H7 (cell line): ENCODE measurements at places on chromosomes 11 and 22.

DNA sequence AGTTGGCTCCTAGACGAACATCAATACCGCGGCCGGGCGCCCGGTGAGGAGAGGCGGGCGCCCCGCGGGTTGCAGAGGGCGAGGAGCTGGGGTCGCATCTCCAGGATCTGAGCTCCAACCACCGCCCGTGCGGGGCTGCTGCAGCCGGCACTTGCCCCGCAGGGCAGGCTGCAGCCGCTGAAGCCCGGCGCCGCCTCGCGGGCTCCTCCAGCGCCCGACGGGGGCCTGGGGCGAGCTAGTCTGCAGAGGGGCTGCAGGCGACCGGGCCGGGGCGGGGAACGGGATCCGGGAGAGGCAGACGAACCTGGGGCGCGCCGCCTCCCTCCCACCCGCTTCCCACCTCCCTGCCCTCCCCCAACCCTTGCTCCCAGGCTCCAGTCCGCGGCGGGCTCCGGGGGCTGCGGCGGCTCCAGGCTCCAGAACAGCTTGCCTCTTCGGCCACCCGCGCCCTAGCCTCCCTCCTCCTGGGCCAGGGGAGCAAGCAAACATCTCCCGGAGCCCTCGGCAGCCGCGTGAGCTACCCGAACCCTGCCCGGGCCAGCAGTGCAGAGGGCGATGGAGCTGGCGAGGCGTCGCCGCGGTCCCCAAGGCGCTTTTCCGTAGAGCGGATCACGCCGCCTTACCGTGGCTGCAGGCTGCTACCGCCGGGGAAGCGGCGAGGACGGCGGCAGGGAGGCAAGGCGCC is 802 bp downstream of the TENM4 start:
- peak; percentile 82 for DNase-seq

DNA sequence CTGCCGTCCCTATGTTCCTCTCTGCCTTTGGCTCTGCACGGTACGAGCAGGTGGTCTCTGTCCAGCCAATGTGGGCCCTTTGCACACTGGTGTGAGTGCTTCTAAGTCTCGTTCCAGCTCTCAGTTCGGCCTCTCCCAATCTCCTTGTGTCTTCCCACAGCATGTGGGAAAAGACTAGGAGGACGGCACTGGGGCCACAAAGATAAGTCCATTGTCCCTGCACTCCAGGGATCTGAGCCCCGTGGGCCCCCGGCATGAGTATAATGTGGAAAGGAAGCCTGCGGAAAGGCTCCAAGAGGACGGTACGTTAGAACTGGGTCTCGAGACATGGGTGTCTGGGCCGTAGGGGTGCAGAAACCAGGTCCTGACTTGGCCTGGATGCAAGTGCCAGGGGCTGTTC is 16.4 kb downstream of the MYEOV start:
- no peak for DNase-seq

- DNase-seq, result no peak
These were observed 38.4 kb downstream of the ZC3H12C start for GRCh38 chr11:110131386-110132123.

DNA sequence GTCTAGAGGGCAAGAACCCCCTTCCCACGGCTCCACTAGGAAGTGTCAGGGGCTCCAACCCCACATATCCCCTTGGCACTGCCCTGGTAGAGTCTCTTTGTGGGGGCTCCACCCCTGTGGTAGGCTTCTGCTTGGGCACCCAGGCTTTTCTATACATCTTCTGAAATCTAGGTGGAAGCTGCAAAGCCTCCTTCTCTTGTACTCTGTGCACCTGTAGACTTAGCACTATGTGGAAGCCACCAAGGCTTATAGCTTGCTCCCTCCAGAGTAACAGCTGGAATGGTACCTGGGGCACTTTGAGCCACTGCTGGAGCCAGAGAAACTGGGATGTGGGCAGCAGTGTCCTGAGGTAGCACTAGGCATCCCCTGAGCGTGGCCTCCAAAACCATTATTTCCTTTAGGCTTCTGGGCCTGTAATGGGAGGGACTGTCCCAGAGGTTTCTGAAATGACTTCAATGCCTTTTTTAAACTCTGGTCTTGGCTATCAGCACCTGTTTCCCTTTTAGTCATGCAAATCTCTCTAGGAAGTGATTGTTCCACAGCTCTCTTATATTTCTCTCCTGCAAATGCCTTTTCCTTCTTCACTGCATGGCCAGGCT is 68.4 kb downstream of the TRAF6 start:
- no peak for DNase-seq

GRCh38 chr11:69636512-69637197 is 4.3 kb upstream of the CCND1 start:
- peak; percentile 91 for DNase-seq

GRCh38 chr11:2084721-2085120 is 54.5 kb downstream of the IGF2 start:
- peak; percentile 29 for DNase-seq

- no peak for DNase-seq
These were observed 56.3 kb downstream of the KREMEN1 start for GRCh38 chr22:29128891-29129807.

- DNase-seq, result peak; percentile 99
These were observed 32.7 kb upstream of the TXNRD2 start for GRCh38 chr22:19974268-19974861.

DNA sequence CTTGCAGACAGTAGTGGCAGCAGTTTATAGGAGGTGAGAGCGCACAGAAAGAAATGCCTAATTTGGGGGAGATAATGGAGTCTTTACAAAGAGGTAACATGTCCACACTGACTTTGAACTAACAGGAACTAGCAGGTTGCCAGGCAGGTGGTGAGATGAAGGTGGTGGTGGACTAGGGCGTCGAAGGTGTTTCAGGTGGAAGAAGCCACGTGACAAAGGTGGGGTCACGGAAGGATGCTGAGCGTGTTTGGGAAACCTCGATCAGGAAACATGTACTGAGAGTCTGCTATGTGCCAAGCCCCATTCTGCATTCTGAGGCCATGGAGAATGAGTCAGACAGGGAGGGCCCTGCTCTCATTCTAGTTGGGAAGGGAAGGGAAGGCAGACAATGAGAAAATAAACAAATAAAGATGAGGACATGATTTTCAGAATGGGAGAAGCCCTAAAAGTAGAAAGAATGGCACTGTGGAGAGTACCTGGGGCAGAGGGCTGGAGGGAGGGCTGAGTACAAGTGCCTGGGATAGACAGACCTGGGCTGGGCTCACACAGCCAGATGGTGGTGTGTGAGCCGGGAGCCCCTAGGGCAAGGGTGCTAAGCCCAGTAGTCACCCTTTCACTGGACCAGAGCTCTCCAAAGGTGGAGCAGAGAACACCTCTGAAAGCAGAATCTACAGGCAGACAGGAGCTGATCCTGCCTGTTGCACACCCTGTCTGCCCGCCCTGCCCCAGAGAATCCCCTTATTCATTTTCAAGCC is 16.2 kb upstream of the NNMT start:
- DNase-seq, result no peak

- DNase-seq, result no peak
These were observed 312.5 kb downstream of the CADM1 start for GRCh38 chr11:115191761-115192160.

DNA sequence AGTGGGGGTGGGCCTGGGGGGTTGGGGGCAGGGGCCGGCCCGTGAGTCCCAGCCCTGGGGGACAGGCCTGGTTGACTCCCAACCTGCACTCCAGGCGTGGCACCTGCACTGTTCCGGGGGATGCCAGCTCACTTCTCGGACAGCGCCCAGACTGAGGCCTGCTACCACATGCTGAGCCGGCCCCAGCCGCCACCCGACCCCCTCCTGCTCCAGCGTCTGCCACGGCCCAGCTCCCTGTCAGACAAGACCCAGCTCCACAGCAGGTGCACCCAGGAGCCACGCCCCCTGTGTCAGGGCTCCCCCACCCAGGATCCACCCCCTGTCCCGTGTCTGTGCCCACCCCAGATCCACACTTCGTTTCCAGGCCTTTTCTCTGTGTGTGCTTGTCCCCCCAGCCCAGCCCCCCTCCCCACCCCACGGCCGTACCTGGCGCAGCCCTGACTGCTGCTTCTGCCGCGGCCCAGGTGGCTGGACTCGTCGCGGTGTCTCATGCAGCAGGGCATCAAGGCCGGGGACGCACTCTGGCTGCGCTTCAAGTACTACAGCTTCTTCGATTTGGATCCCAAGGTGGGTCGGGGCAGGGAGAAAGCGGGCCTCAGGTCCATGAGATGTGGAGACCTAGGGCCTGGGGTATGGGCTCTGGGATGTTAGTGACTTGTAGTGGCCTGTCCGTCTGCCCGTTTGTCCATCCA is 4.8 kb downstream of the FERMT3 start:
- DNase-seq, result peak; percentile 59

DNA sequence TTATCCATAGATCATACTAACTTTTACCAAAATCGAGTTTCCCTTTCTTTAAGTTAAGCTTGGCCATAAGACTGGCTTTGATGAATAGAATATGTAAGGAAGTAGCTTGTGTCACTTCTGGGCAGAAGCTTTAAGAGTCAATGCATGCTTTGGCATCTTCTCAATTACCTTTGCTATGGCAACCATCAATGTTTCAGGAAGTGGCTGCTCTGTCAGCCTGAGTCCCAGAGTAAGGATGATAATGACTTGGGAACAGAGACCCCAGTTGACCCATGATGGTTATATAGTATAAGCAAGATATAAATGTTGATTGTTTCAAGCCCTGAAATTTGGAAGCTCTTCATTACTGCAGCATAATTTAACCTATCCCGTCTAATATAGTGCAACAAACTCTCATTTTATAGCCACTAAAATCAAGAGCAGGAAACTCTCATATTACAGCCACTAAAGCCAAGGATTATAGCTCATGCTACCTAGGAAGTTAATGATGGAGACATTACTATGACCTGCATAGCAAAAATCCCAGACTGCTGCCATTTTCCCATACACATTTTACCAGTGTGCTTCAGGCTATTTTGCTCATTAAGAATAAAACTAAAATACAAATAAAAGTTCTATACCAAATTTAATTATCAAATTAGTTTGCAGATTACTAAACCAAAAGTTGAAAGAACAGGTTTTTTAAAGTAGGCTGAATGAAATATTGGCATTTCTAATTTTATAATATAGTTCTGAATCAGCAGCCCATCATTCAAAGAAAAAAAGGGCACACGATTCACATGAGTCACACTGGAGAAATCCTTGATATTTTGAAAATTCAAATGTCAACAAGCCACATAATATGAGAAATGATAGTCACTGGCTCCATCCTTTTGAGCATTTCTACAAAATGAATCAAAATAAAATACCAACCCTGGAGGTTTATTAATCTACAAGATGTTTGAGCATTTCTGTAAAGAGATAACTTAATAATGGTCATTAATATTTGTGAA is 23.8 kb downstream of the FSHB start:
- no peak for DNase-seq

- peak; percentile 41 for DNase-seq
These were observed 95.7 kb downstream of the STIM1 start for GRCh38 chr11:3950996-3951660.

GRCh38 chr11:112166562-112166961 is 610 bp upstream of the TEX12 start:
- no peak for DNase-seq

DNA sequence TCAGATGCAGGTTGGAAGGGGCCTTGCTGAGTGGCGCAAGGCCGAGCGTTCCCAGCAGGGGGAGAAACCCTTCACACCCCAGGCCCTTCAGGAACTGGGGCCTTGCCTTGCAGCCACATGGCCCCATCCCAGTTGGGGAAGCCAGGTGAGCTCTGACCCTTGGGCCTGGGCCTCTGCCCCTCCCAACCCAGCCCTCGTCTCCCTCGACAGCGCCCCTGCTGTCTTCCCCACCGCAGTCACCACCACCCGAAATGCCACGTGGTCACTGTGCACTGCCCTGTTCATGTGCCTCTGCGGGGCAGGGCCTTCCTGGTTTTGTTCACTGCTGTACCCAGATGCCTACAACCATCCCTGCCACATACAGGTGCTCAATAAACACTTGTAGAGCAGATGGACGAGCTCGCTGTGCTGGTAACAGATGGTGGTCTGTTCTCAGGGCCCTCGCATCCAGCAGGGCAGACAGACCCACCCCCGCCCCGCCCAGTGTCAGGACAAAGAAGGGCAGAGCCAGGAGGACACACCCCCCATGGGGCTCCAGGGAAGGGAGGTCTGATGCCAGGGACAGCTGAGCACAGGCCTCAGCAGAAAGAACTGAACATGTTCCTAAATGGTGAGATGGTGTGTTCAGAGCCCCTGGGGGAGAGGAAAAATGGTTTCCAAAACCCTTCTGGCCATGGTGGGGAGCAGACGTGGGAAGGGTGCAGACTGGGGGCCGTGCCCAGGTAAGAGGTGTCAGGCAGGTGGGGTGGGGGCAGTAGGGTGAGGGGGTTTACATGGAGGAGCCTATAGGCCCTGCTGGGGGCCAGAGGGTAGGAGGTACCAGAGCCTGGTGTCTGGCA is 3.7 kb downstream of the POLR2L start:
- peak; percentile 90 for DNase-seq

GRCh38 chr22:36773935-36774334 is 2.0 kb downstream of the IFT27 start:
- peak; percentile 41 for DNase-seq

GRCh38 chr11:120337355-120338106 is 1.3 kb downstream of the ARHGEF12 start:
- DNase-seq, result no peak
